ENCODE measurements at places on chromosomes 6 and 20.

DNA sequence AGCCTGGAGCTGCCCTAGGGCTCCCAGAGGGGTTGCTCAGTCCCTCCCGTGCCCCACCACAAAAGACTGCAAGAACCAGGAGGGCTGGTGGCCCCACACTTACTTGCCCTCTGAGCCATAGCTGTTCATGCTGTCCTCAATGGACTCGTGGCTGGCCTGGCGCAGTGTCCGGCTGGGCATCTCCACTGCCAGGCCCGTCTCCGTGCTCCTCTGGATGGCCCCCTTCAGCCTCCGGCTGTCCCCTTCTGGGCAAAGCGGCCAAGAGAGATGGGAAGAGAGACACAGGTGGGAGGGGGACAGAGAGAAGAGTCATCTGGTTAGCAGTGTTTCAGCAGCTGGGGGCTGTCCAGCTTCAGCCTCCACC lies 25.5 kb downstream of the KCNK15 start:
- DNase-seq = no peak

DNA sequence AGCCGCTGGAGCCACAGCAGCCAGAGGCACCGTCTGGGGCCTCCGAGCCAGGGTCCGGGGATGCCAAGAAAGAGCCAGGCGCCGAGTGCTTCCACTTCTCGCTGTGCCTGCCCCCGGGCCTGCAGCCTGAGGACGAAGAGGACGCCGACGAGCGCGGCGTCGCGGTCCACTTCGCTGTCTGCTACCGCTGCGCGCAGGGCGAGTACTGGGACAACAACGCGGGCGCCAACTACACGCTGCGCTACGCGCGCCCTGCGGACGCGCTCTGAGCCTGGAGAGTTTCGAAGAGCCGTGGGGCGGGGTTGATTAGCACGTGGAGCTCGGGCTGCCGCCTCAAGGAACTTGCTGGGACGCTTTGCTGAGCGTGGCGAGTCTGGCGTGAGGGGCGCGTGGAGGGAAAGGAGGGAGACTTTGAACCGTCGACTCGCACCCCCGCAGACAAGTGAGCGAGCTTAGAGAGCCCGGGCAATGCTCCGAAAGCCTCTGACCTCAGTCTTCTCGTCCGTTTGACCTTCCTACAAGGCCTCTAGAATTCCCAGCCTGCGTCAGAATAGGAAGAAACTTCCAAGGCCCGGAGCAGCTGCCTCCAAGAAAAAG lies 1.3 kb downstream of the PPP1R3G start:
- DNase-seq = no peak

DNA sequence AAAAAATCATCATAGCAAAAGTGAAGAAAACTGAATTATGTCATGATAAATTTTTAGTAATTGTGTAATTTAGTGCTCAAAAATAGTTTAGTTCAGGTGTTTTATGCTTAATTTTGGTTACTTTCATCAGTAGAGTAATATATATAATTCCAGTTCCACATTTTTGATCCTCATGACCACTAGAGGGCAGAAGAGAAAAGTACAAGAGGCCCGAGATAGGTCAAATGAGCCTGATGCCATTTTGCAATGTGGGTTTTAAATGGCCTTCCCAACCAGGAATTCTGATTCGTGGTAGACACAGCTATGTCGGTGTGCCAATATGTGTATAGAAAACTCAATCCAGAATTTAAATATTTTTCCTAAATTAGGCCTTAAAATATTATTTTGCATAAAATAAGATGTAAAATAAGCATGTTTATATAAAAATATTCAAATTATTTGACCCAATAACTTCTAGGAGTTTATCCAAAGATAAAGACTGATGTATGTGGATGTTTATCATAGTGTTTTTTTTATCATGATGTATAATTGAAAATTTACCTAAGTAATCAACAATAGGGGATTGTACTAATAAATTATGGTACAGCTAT lies 159.7 kb upstream of the RPS6KA2 start:
- peak; percentile 49 for DNase-seq

GRCh38 chr6:138032571-138032970 lies 74.6 kb downstream of the PERP start:
- DNase-seq = no peak

DNA sequence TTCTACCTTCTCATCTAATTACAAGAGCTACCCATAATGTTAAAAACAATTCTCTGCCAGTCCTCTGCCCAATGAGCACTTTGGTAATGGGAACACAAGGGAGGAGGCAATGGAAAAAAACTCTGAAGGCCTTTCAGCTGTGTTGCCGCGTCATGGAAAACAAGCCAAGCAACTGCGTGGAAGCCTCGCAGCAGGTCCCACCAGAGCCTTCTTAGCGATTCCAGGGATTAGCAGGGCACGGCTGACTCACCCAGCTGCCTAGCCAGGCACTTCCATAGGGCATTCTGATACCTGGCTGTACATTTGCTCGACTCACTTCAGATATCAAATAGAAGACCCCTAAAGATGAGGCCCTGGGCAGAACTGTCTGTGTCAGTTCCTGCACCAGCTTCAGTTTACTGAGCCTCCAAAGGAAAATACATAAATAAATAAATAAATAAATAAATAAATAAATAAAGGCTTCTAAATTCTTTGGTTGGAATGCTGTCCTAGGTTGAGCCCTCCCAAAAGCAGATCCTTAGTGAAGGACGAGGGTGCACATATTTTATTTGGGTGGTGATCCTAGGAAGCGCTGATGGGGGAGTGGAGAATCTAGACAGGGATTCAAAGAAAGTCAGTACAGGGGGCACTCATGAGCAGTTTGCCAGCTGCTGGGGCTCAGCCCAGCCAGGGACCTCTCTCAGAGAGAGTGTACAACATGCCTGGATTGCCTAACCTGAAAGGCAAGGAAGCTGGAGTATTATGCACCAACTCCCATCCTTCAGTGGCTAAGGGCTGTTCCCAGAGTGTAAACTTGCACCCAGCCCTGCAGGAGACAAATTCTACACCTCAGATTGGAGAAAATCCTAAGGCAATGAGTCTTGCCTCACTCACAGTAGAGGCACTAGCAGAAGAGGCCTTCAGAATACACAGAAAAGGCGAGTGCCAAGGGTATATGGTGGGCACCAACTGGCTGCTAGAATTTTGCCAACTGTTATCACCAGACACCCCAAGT lies 18.2 kb downstream of the SNAP25 start:
- no peak for DNase-seq

GRCh38 chr6:84093441-84094435 lies 60.2 kb downstream of the MRAP2 start:
- DNase-seq = no peak

- no peak for DNase-seq
Observed at GRCh38 chr6:6591778-6592465, 3.4 kb downstream of the LY86 start.

DNA sequence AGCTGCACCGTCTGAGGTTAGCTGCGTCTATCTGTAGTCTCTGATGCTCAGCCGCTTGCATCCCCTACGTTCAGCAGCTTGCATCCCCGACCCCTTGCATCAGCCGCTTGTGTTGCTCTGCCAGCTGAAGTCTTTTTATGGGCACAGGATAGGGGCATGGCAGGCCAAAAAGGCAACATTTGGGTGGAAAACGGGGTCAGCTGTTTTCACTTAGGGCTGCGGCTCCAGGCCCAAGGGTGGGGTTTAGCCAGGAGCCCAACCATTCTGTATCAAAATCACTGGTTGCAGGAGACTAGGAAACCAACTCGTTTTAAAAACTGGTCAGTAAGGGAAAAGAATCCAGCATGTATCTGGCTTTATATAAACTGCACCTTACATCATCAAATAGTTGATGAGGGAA lies 49.9 kb downstream of the FAM50B start:
- no peak for DNase-seq

DNA sequence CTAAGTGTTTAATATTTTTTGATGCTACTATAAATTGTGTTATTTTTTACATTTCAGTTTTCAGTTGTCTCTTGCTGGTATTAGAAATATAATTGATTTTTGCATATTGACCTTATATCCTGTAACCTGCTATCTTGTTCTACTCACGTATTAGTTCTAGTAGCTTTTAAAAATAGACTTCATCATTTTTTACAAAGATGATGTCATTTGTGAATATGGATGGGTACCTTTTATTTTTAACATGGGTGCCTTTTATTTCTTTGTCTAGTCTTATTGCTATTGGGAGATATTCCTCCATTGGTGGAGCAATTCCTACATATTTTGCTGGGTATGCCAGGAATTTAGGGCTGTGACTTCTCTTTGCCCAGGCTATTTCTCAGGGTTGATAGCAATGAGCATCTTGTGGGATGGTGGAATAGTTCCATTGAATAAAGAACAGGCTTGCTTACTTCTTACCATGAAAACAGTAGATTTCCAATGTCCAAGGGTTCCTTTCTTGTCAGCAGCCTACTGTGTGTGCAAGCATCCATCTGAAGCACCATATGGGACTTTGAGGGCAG lies 149.7 kb downstream of the CARMIL1 start:
- no peak for DNase-seq

- no peak for DNase-seq
Observed at GRCh38 chr6:104109806-104110205, 749.9 kb downstream of the HACE1 start.

GRCh38 chr6:10478187-10479040 lies 42.7 kb upstream of the GCNT2 start:
- no peak for DNase-seq

DNA sequence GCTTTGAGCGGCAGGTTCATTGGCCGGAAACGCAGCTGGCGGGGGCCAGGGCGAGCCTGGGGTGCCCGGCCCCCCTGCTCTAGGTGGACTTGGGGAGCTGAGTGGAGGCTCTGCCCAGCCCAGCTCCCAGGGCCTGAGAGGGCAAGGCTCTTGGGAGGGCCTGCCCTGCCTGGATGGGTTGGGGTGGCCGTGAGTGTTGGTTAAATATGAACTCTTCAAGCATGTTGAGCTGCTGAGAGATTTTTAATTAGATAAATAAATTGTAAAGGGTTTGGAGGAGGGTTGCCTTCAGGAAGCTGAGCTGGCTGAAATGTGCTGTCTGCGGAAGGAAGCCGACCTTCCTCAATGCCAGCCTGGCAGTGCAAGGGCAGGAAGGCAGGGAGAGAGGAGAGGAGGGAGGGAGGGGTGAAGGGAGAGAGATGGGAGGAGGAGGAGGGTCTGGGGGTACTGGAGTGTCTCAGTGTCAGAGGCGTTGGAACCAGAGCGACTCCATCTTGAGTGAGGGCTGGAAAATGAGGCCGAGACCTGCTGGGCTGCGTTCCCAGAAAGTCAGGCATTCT lies 39.4 kb upstream of the PMEPA1 start:
- DNase-seq = no peak

GRCh38 chr6:5102267-5102970 lies 17.3 kb downstream of the PPP1R3G start:
- no peak for DNase-seq

DNA sequence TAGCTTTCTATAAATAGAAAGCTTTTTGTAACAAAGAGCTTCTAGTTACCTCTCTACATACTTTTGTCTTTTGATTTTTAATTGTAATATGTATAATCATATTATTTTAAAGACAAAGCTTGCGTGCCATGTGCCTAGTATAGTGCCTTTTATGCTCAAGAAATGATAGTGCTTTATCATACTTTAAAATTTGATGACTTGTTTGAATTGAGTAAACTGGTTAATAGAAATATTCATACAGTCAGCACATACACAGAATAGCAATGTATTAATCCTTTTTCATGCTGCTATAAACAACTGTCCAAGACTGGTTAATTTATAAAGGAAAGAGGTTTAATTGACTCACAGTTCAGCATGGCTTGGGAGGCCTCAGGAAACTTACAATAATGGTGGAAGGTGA lies 313.0 kb downstream of the FRK start:
- DNase-seq = no peak

- no peak for DNase-seq
Observed at GRCh38 chr20:32762754-32763201, 593 bp downstream of the DNMT3B start.

DNA sequence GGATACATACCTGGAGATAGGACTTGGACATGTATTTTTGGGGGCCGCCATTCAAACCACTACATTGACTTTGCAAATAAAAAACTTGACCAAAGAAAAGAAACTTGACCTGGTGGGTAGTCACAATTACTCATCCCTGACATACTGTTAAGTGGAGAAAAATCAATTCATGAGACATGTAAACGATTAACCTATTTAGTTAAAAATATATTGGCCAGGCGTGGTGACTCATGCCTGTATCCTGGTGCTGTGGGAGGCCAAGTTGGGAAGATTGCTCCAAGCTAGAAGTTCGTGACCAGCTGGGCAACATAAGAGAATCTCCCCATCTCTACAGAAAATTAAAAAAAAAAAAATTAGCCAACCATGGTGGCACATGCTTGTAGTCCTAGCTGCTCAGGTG lies 2.5 kb upstream of the SRSF12 start:
- DNase-seq = no peak

DNA sequence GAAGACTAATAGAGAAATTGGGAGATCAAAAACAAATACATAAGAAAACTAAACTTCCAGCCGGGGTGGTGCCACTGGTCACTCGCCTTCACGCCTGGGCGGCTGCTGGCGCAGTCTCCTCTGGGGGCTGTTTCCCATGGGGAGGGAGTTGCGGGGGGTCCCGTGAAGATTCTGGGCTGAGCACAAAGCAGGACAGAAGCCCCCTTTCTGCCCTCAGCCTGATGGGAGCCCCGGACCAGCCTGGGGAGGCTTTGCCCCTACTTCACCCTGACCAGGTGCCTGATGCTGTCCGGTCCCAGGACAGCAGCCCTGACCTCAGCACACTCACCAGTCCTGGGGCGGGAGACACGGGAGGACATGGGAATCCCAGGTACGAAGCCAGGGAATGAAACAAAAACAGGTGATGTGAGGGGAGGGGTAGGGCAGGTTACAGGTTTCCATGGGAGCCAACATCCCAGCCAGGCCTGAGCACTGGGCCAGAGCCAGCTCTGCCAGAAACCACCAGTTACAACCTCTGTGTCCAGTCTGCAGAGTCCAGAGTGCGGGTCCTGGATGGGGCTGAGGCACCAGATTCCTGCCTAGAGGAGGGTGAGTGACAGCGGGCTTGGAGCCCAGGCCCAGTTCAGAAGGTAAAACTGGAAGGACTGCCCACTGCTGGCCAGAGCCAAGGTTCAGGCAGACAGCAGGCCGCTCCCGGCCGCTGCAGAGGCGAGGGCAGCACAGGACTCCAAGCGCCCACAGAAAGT lies 326.4 kb downstream of the TAF4 start:
- DNase-seq = no peak
